ENCODE measurements at places on chromosomes 1 and 21. TPM values are rescaled to one million over a fixed set of nuclear protein-coding genes. Genes with fewer than 3 reads are reported as not detected.

MAEL gene
- total RNA-seq = not detected

ECM1 gene
- total RNA-seq = 0.42 TPM

RGS7 gene
- not detected for total RNA-seq

DIO1 gene
- total RNA-seq = 31.1 TPM

SYPL2 gene
- total RNA-seq = 0.24 TPM

DNA sequence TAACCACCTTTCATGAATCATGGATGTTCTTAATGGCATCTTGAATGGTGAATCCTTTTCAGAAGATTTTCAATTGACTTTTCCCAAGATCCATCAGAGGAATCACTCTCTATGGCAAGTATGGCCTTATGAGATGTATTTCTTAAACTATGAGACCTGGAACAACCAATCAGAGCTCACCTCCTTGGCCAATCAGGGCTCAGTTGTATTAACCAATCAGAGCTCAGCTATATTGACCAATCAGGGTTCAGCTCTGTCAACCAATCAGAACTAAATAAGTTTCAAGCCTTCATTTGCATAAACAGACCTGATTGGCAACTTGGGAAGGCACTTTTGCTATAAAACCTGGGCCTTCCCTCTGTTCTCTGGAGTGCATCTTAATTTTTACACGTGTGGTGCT lies 13.6 kb upstream of the FAM3B start:
- no peaks in the 10 kb centered on the region for H3K36me3 ChIP-seq
- no peaks in the 10 kb centered on the region for H3K4me1 ChIP-seq
- no peak overlapping the region for H3K4me3 ChIP-seq
- no peaks in the 10 kb centered on the region for H3K27me3 ChIP-seq

- H3K27ac ChIP-seq = no peak overlapping the region
- H3K4me1 ChIP-seq = no peaks in the 10 kb centered on the region
- peaks cover 71% of the 10 kb centered on the region for H3K36me3 ChIP-seq
- H3K4me3 ChIP-seq = no peak overlapping the region
- no peak for DNase-seq
- H3K27me3 ChIP-seq = no peaks in the 10 kb centered on the region
These were observed 85.7 kb downstream of the NRDC start for GRCh38 chr1:51792864-51793263.

GRCh38 chr1:116769561-116769977 lies 15.3 kb downstream of the CD2 start:
- H3K27ac ChIP-seq = no peak overlapping the region
- no peaks in the 10 kb centered on the region for H3K4me1 ChIP-seq
- no peak overlapping the region for H3K4me3 ChIP-seq
- no peak for DNase-seq
- no peaks in the 10 kb centered on the region for H3K36me3 ChIP-seq
- H3K27me3 ChIP-seq = no peaks in the 10 kb centered on the region

DNA sequence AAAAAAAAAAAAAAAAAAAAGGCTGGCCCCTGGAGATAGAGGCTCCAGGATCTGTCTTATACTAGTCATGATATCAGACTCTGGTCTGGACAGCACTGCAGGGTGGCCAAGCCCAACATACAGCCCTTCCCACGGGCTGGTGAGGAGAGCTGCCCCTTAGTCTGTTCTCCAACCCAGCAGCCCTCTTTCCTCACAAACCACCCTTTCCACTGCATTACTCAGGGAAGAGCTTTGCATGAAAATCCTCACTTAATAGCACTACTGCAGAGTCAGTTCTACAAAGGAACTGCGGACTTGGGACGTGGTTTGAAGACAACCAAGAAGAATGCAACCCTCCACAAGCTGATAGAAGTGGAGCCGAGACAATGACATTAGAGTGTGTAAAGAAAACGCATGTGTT lies 5.7 kb downstream of the BCAR3 start:
- DNase-seq = no peak
- H3K4me1 ChIP-seq = peaks cover 90% of the 10 kb centered on the region
- no peaks in the 10 kb centered on the region for H3K27me3 ChIP-seq
- no peaks in the 10 kb centered on the region for H3K36me3 ChIP-seq
- no peak overlapping the region for H3K27ac ChIP-seq

GRCh38 chr1:181148636-181149035 lies 60.1 kb downstream of the IER5 start:
- H3K27me3 ChIP-seq = no peaks in the 10 kb centered on the region
- H3K27ac ChIP-seq = no peak overlapping the region
- no peaks in the 10 kb centered on the region for H3K36me3 ChIP-seq
- peaks cover 24% of the 10 kb centered on the region for H3K4me1 ChIP-seq

DNA sequence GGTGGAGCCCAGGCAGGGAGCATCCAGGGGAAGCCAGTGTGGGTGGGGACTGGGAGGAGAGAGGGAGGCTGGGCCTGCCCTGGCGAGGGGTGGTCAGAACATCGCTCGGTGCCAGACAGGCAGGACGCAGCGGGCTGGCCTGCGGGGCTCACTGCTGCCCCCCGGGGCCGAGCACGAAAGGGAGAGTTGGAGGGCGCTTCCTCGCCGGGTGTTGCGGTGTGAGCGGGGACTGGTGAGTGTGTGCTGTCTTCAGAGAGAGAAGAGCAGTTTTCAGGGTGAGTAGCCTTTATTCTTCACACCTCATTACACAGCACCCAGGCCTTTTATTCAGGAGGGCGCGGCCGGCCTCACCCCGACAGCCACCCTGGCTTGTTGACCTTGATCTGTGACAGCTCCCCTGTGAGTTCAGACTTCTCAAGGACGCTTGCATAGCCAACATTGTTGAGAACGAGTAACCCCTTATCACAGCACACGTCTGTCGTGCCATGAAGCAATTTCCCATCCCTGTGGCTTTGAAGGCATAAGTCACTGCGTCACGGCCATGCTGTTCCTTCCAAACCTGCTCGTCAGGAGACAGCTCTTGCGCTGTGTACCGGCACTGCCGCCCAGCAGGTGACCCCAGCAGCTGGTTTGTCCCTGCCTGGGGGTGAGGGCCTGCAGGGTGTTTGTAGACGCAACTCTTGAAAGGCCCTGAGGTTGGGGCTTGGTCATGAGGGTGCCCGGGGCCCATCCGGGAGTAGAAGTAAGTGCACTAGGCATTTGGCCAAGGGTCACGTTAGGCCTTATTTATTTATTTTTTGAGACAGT lies 54.6 kb downstream of the PRKCZ start:
- H3K4me3 ChIP-seq = no peak overlapping the region
- H3K36me3 ChIP-seq = peaks cover 15% of the 10 kb centered on the region
- peak overlapping the region; percentile 78 for H3K27ac ChIP-seq
- DNase-seq = peak; percentile 92
- H3K4me1 ChIP-seq = peaks cover 39% of the 10 kb centered on the region

GRCh38 chr1:2208309-2209239 lies 14.0 kb upstream of the FAAP20 start:
- H3K4me1 ChIP-seq = peaks cover 72% of the 10 kb centered on the region
- H3K36me3 ChIP-seq = no peaks in the 10 kb centered on the region
- peak overlapping the region; percentile 6 for H3K4me3 ChIP-seq
- H3K27me3 ChIP-seq = 0 out of 3 replicates have a peak, but pooled peaks cover 3% of the 10 kb centered on the region

DNA sequence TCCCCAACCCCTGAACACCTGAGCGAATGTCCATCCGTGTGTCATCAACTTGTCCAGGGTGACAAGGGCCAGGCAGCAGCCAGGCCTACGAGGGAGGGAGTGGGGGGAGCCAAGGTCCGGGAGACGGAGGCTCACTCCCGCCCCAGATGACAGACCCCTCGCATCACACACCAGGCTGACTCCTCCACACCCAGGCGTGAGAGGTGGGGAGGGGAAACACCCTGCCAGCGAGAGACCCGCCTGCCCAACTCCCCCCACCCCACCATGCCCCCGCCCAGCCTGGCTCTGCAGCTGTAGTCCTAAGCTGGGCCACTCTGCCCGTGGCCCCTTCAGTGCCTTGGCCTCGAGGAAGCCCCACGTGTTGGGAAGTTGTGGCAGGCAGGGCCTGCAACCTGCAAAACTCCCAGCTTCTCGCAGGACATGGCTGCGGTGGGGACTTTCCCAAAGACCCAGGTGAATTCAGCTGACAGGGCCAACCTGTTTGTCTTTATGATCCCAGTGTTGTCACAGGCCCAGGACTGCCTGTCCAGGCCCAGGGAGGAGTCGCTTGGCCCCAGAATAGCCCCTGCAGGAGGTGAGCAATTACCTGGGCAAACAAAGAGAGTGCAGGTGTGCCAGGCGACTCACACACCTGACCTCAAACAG lies 62.9 kb downstream of the RIPK4 start:
- H3K36me3 ChIP-seq = no peaks in the 10 kb centered on the region
- no peaks in the 10 kb centered on the region for H3K27me3 ChIP-seq
- H3K4me1 ChIP-seq = peaks cover 85% of the 10 kb centered on the region
- no peak for DNase-seq
- H3K4me3 ChIP-seq = no peak overlapping the region

Data from HepG2 (cell line).